ENCODE measurements at places on chromosomes 7 and 10.

DNA sequence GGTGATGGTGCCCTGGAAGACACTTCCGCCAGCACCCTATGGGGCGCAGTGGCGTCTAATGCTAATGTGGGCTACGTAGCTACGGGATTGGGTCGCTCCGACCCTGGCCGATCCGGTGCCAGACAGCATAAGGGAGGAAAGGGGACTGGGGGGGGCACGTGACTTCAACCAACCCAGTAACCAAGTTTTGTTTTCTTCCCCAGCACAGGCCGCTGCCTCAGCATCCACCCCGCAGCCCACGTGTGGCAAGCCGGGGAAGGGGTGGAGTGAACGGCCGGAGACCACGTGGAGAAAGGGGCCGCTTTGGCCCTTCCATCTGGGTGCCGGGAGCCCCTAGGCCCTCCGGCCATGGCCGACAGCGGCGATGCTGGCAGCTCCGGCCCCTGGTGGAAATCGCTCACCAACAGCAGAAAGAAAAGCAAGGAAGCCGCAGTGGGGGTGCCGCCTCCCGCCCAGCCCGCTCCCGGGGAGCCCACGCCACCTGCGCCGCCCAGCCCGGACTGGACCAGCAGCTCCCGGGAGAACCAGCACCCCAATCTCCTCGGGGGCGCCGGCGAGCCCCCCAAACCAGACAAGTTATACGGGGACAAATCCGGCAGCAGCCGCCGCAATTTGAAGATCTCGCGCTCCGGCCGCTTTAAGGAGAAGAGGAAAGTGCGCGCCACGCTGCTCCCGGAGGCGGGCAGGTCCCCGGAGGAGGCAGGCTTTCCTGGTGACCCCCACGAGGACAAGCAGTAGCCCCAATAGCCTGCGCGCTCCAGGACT lies 2.5 kb downstream of the PRR15 start:
- no peak for DNase-seq

DNA sequence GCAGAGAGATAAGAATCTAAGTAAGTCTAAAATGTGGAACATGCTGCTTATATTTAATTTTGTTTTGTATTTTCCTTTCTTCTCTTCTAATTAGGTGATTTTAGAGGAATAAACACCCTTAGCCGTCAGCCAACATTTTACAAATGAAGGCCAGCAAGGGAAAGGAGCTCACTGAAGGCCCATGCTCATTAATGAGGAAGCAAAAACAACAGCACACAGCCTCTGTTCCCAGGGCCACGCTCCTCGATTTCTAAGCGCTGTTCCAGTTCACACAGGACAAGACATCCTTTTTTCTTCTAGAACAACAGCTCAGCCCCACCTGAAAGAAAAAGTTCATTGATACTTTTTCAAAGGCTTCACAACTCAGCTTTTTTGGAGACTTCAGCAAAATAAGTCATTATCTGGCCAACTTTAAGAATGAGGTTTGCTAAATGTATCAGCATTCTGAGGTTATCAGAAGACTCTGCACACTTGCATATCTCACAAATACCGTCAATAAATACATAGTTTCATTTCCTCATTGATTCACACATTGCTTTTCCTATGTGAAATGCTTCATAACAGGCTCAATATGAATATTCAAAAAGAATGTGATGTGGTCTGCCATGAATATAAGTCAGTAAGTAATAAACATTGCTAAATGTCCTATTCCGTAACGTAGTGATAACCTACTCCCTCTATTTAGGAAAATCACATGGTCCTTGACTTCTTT lies 34.8 kb upstream of the SFMBT2 start:
- DNase-seq: no peak

DNA sequence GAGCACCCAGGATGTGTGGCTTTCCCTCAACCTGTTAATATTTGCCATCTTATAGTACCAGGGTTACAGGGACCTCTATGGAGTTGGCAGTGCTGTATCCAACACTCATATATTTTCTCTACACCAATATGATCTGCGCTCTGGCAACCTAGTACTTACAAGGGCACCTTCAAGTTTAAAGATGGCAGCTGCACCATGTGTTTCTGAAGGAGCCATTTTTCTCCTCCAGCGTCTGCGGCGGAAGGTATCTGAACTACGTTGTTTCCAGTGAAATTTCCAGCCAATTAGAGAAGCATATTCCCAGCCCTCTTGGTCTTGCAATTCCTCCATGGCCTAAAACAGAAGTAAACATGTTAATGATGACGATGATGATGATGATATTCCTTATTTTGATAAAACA lies 125.6 kb downstream of the MYOF start:
- no peak for DNase-seq

DNA sequence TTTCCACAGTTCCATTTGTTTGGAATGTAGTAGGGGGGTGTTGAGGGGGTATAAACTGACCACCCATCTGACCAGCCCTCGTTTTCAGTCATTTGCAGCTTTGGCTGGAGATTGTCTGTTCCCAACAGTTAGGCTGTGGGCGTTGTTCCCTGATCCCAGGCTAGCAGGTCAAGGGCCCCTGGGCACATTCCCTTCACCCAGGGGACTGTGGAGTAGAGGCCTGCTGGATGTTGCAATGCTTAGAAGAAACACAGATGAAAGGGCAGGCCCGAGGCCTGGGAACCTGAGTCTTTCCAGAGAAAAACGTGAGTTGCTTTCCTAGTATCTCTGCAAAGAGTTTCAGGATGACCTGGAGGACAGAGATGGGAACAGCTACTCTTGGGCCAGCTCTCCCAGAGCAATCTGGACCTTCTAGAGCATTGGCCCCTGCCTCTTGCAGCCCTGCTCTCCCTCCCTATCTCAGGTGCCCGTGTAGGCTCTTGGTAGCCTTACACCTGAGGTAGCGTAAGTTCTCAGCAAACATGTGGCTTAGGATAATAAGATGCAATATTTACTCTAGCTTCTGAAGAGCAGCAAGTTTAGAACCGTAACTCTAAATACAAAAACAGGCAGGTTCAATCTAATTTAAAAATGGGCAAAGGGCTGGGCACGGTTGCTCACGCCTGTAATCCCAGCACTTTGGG lies 99.4 kb upstream of the EFCAB10 start:
- no peak for DNase-seq

- DNase-seq: no peak
Measured at GRCh38 chr7:26049081-26049480, 102.9 kb upstream of the NFE2L3 start.

- peak; percentile 65 for DNase-seq
Measured at GRCh38 chr10:36681751-36682632, 443.4 kb upstream of the ANKRD30A start.

GRCh38 chr7:25454562-25455041 lies 226.3 kb upstream of the NPVF start:
- DNase-seq: no peak

GRCh38 chr7:28145931-28146330 lies 34.7 kb downstream of the JAZF1 start:
- no peak for DNase-seq

GRCh38 chr10:114801411-114801813 lies 20.2 kb upstream of the FHIP2A start:
- no peak for DNase-seq

- DNase-seq: no peak
Measured at GRCh38 chr7:46933596-46933995, 648.3 kb downstream of the TNS3 start.

DNA sequence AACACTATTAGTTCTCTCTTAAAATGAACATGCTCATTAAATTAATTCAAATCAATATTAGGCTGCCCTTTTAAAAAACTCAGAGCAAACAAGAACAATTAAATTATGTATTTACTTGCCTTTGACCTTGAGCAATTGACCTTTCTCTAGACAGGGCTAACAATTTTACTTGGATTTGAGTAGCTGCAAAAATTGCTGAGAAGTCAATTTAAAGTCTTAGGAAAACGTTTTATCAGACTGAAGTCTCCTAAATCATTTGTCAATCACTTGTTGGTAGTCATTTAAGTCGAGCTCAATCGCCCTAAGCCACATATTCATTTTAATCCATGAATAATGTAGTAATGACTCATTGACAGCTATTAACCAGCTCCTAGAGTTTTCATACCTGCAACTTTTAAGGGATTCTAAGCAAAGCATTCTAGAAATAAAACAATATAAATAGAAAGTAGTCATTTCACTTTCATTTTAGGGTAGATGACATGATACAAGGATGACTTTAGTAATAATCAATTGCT lies 84.9 kb upstream of the SEC61G start:
- DNase-seq: peak; percentile 36

- DNase-seq: no peak
Measured at GRCh38 chr7:154177584-154177983, 125.4 kb downstream of the DPP6 start.

DNA sequence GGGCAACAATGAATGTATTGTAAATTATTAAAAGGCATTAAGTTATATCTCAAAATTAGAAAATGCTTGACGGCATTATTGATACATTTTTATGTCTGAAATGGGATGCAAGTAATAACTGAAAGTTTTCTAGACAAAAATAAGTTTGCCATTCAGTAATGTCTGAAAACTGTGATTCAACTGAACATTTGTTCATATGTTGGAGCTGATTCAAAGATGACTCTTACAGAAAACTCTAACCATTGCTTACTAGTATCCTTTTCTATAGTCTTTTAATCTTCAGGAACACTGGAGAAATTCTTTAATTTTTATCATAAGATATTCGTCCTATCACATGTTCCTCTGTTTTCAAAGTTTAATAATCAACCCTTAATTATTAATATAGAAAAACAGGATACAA lies 71.1 kb upstream of the TFEC start:
- DNase-seq: peak; percentile 11

DNA sequence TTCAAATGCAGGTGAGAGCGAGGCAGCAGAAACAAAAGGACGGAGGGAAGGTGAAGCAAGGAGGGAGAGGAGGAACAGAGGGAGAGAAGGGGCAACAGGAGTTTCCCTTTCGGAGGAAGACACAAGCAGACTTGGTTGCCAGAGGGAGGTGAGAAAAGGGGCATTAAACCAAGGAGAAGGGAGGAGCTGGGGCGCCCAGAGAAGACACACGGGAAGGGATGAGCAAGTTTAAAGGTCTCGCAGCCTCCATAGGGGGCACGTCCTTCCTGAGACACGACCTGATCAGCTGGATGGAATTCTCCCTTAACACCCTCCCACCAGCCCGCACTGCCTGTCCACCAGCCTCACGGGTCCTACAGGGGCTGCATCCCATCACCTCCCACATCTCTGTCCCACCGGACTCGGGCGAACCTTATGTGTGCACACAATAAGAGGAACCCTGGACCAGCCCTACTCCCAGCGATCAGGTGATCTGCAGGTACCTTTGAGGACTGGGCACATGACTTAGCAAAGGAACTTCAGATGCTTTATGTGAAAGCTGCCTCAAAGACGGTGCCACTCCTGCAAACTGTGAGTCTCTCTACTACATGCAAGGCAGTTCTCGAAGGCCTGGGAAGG lies 251.2 kb downstream of the TNS3 start:
- no peak for DNase-seq

GRCh38 chr7:149790146-149790548 lies 16.8 kb upstream of the ZNF467 start:
- DNase-seq: no peak

DNA sequence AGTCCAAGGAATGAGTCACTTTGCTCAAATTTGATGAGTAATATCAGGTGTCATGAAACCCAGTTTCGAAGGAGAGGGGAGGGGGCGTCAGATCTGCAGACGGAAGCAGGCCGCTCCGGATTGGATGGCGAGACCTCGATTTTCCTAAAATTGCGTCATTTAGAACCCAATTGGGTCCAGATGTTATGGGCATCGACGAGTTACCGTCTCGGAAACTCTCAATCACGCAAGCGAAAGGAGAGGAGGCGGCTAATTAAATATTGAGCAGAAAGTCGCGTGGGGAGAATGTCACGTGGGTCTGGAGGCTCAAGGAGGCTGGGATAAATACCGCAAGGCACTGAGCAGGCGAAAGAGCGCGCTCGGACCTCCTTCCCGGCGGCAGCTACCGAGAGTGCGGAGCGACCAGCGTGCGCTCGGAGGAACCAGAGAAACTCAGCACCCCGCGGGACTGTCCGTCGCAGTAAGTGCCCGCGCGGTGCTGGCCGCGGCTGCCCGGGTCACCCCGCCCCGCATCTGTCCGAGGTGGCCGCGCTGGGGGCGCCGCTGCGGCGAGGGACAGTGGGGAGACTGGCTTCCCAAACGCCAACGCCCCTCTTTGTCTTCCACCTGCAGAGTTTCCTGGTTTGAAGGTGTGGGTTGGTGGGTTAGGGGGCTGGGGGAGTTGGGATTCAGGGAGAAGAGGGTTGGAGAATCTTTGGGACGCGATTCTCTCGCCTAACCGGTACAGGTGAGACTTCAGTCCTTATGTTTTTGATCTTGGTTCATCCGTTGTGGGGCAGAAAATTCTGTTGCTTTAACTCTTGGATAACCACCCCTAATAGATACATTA lies at the start of gene TAC1:
TSS of gene TAC1 (plus strand) at position 351 of the 829 bp plus-strand sequence. CDS start 527 bp downstream, outside the sequence.
- no peak for DNase-seq
